Activated CD8-positive, alpha-beta memory T cell treated with anti-CD3 and anti-CD28 coated beads, Interleukin-2, amount 50 U/mL, for 4 hours (primary cell): ENCODE measurements at places on chromosomes 3 and 15.

DNA sequence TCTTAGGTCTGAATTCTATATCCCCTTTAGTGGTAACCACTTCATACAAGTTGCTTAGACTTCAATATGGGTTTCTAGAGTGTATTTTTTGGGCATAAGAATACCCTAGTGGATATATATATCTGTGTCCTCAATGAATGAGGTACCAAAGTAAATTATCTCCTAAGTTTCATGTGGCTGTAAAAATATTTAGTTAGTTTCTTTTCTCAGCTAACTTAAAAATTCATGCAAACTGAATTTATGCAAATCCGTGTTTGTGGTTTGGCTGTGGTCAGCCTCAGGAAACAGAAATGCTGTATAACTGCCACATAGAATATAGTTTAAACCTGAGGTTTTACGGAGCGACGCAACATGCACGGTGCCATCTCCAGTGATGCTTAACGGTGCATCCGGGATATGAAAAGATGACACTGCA is 80.3 kb downstream of the PEX5L start:
- DNase-seq = no peak

DNA sequence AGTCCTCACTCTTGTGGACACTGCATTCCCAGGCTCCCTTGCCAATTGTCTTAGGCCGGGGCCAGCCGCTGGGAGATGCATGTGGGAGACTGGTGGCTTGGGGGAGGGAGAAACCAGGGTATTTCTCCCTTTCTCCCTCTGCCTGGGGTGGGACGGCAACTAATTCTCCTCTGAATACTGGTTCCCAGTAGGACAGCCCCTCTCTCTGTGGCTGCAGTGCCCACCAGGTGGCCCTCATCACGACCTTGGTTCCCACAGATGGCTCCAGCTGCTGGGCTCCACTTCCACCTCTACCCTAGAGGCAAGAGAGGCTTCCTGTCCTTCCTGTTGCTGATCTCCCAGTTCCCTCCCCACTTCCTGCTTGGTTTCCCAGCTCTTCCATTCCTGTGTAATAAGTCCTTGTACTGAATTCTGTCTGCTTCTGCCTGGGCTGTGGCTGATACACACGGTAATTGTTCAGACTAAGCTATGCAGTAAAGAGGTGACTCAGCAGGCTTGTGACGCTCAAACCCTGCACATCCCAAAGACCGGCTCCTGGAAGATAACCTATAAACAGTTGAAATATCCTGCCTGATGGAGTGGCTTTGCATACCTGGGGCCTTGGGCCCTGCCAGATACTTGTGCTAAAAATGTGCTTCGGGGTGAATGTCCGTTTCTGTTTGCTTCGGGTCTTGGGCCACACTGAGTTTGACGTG is 20.4 kb upstream of the COPG1 start:
- no peak for DNase-seq

DNA sequence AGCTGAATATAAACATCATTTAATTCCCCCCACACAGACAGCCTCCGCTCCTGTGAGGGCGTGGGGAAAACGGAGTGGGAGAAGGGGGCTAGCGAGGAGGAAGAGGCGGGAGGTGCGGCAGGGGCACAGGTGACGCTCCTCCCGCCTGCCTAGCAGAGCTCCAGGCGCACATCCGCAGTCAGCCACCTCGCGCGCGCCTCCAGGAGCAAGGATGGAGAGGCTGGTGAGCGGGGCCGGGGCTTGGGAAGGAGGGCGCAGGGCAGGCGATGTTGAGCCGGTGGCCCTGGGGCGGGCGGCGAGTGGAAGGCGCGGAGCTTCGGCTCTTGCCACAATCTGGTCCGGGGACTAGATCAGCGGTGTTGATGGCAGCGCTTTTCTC is at the start of gene CD200:
CD200 (plus strand) TSS at position 155 of the 379 bp plus-strand sequence; CDS start at position 212, 57 bp downstream.
- DNase-seq = peak; percentile 54

DNA sequence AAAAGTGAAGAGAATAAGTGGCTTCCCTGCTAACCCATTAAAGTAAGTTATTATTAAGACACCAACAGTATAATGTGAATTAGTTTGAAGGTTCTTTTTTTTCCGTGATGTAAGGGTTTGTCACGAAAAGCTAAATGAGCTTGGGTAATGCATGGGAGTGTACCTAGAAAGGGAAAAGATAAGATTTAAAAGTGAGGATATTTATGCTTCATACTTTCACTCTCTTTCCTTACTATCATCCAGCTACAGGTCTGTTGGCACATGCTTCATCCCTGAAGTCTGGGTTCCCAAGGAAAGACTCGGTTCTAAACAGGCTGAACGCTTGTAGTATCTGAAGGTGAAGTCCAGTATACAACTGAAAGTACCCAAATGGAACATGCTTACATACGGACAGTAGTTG is 26.9 kb upstream of the RIOX2 start:
- DNase-seq = no peak

GRCh38 chr3:129597087-129597999 is 9.1 kb downstream of the PLXND1 start:
- DNase-seq = no peak

DNA sequence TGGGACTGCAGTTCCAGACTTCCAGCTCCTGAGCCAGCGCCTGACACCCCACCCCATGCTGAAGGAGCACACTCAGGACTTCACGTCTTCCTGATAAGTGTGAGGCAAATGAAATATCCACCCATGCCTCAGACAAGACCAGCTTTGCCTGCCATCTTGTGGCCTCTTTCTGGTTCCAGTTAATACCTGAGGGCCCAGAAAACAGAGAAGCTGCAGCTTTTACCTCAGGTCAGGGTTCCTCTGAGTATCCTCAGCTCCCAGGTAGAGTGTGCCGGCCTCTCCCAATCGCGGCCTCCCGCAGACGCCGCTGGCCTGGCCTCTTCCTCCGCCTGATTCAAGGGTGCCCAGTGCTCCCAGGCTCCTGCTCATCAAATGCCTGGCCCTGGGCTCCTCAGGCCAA is 5.1 kb upstream of the KLHL6 start:
- DNase-seq = peak; percentile 32

- DNase-seq = no peak
Measured at GRCh38 chr15:56894601-56895000, 23.8 kb upstream of the TCF12 start.
